KBM-7 (cell line): ENCODE measurements at places on chromosomes 3 and 15.

- DNase-seq = peak; percentile 76
These were observed 27.0 kb downstream of the SHQ1 start for GRCh38 chr3:72821161-72821781.

GRCh38 chr3:122074621-122075265 lies 19.6 kb downstream of the CD86 start:
- DNase-seq = peak; percentile 82

DNA sequence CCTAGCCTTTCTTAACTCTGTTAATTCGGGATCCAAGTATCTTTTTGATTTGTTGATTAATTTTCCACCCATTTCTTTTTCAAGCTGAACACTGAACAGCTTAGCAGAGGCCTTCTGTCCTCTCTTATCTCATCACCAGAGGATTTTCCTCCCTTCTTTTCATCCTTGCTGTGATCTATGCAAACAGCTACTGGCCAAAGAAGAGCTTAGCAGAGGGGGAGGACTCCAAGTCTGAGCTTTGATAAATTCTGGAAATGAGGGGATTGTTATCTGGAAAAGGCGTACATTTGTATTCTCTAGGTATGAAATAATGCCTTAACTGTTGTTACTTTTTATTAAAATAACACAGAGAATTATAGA lies 13.4 kb downstream of the DZIP3 start:
- no peak for DNase-seq

DNA sequence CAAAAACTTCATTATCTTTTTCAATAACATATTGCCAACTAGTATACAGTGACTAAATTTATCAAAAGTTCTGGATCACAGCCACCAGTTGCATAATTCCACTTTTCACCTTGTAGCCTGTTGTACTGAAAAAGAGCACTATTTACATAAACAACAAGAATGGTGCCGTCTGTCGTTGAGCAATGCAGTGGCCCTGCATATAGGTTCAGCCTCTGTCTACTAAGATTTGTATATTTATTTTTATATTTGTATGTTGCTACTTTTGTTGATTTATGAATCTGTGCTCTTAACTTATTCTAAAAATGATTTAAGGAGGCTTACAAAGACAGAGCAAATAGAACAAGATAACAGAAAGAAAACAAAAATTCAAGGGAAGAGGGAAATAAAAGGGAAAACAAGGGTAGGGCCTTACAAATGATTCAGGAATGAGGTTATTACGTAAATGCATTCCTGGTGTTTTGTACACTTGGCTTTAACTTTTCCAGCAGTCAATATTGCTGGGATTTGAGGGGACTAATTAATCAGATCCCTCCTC lies 257.6 kb upstream of the STT3B start:
- no peak for DNase-seq

DNA sequence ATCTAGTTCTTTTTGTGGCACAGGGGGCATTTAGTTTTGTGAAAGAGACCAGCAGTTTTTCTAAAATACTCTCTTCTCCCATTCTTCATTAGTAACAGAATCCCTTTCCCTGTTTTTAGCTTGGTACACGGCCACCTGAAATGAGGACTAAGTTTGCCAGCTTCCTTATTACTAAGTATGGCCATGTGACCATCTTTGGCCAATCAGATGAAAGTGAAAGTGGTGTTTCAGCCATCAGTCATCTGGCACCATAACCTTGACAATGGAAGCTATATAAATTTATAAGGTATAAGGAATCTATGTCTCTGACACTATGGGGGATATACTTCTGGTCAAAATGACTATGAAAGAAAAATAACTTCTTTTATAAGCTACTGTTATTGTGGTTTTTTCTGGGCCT lies 570.4 kb downstream of the AGBL1 start:
- DNase-seq = peak; percentile 10

- peak; percentile 32 for DNase-seq
These were observed 26.1 kb upstream of the MGA start for GRCh38 chr15:41634072-41634626.

GRCh38 chr15:80727196-80727595 lies 32.1 kb downstream of the ABHD17C start:
- DNase-seq = no peak

GRCh38 chr3:114122027-114122709 lies 56.7 kb downstream of the DRD3 start:
- DNase-seq = no peak

- DNase-seq = no peak
These were observed 242.0 kb downstream of the SHQ1 start for GRCh38 chr3:72606005-72606800.

- DNase-seq = no peak
These were observed 392.1 kb downstream of the NLGN1 start for GRCh38 chr3:173789530-173790162.

DNA sequence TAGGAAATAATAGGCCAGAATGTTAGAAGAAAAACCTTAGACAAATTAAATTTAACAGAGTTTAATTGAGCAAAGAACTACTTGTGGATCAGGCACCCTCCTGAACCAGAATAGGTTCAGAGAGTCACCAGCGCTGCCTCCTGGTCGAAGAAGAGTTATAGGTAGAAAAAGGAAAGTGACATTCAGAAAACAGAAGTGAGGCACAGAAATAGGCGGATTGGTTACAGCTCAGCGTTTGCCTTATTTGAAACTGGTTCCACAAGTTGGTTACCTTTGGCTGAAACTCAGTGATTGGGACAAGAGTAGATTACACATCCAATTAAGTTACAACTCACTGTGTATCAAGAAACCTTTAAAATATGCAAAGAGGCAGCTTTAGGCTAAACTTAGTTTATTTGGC lies 4.4 kb downstream of the AADAC start:
- DNase-seq = no peak

DNA sequence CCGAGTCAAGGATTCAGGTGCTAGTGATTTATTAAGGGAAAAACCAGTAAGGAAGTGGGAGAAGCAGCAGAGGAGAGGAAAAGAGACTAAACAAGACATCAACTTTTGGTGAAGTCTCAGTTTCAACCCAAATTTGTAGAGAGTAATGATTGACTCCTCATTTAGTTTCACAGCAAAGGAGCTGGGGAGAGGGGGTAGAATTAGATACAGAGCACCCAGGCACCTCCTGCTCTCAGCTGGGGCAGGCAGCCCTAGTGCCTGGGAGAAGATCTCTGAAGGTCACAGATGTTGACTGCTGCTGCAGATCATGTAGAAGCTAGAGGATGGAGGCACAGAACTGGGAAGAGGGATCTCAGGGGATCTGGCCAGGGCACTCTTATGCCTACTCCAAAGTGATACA lies 29.1 kb downstream of the RPL39L start:
- no peak for DNase-seq

- no peak for DNase-seq
These were observed 56.8 kb downstream of the ITGA11 start for GRCh38 chr15:68375191-68375631.

DNA sequence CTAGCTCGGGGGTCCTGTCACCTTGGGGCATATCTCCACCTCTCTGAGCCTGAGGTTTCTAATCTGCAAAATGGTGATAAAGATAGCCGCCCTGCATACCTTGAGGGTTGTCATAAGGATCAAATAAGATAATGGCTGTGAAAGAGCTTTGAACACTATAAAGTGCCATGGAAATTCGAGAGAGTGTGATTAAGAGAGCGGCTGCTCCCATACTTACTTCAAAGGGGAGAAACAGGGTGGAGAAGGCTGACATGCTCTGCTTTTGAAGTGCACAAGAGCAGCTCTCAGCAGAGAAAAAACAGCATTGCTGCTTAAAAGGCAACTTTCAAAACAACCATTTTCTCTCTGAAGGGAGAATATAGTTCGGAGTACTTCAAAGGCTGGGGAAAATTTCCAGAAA lies 529.2 kb downstream of the EPHB1 start:
- DNase-seq = no peak

DNA sequence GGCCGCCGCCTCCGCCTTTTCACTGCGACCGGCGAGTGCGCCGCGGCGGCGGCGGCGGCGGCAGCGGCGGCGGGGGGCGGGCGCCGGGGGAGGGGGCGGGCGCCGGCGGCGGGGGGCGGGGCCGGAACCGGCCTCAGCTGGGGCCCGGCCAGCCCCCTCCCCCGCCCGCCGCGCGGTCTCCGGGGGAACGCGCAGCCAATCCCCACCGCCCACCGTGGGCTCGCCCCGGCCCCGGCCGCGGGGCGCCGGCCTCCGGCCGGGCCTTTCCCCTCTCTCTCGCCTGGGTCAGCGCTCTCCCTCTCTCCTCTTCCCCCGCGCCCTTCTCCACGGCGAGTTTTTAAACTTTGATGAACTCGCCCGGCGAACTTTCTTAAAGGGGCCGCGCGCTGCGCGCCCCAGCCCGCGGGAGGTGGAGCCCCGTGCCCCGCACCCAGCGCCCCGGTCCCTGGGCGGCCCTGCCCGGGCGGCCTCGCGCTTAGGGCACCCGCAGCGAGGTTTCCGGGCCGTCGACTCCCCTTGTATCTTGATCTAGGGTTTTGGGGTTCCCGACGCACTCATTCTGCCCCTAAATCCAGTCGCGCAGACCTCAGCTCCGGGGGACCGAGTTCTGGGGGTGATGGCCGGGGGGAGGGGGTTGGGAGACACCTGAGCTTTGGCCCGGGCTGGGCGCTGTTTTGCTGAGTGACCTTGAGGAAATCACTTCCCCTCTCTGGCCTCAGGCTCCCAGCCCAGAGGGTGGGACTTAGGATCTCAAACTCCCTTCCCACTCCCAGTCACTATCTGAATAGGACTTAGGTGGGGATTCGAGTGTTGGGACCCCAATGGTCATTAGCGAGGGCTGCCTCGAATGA lies at the start of gene RBPMS2:
TSS of gene RBPMS2 (minus strand) at position 39 of the 851 bp plus-strand sequence. CDS start 270 bp downstream, outside the sequence.
- peak; percentile 33 for DNase-seq

DNA sequence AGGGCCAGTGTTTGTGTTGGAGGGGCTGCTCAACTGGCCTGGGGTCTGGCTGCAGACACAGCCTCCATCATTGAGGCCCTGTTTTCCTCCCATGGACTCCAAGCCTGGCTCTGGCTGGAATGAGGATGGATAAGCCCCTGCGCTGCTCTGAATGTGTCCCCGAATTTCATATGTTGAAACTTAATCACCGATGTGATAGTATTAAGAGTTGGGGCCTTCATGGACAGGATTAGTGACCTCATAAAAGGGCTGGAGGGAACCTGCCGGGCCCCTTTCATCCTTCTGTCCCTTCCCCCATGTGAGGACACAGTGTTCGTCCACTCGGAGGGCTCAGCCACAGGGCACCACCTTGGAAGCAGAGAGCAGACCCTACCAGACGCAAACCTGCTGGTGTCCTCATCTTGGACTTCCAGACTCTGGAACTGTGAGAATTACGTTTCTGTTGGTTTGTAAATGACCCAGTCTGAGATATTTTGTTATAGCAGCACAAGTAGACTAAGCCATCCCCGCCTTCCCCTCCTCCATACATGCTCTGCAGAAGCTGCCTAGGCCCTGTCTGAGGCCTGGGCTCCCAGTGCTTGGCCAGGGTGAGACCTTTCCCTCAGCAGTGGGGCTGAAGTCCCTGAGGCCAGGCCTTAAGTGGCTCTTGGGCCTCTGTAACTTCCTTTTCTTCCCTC lies 3.8 kb upstream of the LCTL start:
- no peak for DNase-seq

DNA sequence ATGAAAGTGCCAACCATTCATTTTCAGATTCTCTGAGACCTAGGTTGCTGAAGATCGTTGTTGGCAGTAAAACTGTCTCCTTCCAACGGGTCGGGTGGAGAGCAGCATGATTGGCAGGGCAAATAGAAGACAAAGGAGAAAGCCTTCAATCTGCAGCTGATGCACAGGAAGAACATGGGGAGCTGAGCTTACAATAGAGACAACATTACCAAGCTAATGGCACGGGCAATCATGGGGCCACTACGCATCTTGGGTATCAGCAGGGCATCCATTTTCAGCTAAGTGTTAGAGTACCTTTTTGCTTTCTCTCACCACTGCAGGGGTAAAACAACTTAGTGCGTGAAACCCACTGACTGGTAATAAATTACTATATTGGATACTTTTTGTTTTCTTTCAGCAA lies 114.8 kb downstream of the WDR72 start:
- DNase-seq = no peak

DNA sequence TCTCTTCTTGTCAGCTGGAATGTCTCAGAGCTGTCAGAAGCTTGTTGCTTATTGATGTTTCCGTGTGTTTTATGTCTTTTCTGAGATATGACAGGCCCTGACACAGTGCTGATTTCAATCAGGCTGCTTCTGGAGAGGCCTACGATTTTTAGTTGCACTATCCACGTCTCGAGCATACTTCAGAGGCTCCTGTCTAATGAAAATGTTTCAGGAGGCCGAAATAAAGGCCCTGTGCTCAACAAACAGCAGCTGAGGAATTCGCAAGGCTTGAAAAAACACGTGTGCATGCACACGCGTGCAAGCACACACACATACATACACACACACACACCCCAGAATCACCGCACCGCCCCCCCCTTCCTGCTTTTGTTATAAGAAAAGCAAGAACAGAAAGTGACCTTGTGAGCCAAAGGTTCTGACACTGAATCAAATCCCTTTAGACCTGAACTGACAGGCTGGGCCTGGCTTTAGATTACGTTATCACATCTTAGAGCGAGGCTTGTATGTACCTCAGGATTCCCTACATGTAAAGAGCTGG lies 296.6 kb downstream of the NR2F2 start:
- DNase-seq = no peak

GRCh38 chr3:141710888-141711616 lies 27.0 kb upstream of the RNF7 start:
- DNase-seq = no peak

DNA sequence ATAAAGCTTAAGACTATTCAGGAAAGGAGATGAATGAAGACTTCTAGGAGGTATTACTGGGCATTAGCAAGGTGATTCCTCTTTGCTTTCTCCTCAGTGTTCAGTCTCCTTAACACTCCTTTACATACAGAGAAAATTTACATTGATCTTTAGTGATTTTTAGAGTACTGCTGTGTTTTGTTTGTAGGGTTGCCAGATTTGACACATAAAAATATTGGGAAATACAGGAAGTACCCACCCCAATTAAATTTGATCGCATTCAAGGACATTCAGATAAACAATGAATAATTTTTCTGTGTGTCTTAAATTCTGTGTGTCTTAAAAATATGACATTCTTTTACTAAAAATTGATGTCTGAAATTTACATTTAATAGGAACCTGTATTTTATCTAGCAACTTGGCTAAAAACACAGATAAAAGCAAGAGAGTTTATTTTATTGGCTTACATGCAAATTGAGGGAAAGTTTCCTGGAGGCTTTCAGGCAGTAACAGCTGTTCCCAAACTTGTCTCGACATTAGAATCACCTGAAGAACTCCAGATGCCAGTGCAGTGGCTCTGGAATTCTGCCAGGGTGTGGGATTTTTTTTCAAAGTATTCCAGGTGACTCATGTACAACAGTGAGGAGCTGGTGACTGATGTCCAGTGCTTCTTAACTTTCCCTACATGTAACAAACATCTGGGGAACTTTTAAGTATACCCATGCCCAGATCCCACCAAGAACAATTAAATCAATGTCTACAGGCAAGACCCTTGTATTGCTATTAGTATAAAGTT lies 23.4 kb upstream of the PLOD2 start:
- no peak for DNase-seq

DNA sequence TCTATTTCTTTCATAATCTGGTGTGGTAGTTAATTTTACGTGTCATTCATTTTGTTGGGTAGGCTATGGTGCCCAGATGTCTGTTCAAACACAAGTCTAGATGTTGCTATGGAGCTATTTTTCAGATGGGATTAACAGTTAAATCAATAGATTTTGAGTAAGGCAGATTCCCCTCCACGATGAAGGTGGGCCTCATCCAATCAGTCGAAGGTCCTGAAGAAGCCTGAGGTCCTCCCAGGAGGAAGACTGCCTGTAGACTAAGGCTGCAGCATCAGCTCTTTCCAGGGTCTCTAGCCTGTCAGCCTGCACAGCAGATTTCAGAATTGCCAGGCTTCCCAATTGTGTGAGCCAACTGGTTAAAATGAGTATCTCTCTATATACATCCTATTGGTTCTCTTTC lies 92.9 kb downstream of the GABRB3 start:
- no peak for DNase-seq
